Activated CD4-positive, alpha-beta T cell treated with anti-CD3 and anti-CD28 coated beads, Interleukin-10, Interleukin-2, amounts not matched to agents 100 ng/mL and 50 ng/mL, durations not matched to agents 16 hours and 8 hours (primary cell): ENCODE measurements at places on chromosomes 6 and 20.

DNA sequence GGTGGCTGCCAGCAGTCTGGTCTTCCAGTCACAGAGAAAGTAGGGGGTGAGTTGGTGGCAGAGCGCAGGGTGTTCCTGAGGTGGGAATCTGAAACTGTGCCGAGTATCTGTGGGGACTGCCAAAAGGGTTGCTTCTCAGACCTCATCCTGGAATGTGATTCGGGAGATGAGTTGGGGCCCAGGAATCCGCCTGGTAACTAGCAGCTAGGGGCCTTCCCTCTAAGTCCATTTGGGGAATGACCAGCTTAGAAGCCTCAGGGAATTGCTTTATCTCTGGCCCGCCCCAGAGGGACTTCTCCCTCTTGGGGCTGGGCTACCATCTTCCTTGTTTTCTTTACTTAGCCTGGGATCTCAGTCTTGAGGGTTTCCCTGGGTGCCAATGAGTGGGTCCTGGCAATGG lies 49.6 kb downstream of the MOCS1 start:
- DNase-seq = no peak

DNA sequence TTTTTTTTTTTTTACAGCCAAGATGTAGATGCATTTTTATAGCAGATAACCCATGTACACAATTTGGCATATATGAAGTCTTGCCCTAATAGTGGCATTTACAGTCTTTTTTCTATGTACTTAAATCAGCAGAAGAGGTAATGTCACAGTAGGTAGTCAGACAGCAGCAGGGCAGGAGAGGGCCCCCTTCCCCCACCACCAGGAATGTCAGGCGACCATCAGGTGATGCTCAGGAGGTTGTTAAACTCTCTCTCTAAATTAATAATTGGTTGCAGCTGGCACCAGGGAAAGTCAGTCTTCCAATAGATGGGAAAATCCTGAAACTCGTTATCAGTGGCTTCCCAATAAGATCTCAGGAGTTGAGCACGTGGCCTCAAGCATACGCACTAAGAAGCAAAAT lies 188.0 kb upstream of the ADGRB3 start:
- no peak for DNase-seq

GRCh38 chr6:652865-653264 lies 4.0 kb downstream of the HUS1B start:
- peak; percentile 30 for DNase-seq

DNA sequence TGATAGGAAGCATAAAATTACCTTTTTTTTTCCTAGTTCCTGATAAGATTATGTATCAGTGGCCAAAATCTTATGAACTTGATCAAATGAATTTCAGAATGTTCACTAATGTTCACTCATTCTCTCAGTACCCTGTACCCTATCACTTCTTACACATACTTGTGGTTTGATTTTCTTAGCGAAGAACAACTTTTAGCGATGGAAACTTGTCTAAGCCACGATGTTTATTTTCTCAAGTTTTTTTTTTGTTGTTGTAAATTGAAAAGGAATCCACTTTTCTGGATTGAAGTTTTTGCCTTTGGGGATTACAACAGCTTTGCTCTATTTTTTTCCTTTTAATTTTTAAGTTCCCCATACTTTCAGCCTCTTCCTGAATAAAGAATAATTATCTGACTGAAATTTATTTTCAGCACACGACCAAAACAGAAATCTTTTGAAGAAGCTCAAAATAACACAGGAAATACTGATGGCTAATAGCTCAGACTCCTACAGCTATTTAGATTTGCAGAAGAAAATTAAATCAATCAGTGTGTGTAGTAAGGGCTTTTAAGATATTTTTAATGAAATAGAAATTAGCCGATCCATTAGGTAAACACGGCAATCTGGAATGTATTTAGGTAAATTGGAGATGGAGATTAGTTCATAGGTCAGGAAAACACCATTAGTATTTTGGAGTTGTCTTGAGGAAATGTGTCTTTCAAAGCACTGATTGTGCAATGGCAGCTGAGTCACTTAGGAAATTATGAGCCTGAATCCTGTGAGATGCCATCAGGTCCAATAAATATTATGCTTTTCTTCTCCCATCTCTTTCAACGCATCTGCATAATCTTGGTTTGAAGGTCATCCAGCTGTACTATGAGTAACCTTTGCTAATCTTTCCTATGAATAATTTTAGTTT lies 217.5 kb downstream of the GJA1 start:
- DNase-seq = no peak

GRCh38 chr6:143695130-143695968 lies 17.6 kb downstream of the PHACTR2 start:
- no peak for DNase-seq

DNA sequence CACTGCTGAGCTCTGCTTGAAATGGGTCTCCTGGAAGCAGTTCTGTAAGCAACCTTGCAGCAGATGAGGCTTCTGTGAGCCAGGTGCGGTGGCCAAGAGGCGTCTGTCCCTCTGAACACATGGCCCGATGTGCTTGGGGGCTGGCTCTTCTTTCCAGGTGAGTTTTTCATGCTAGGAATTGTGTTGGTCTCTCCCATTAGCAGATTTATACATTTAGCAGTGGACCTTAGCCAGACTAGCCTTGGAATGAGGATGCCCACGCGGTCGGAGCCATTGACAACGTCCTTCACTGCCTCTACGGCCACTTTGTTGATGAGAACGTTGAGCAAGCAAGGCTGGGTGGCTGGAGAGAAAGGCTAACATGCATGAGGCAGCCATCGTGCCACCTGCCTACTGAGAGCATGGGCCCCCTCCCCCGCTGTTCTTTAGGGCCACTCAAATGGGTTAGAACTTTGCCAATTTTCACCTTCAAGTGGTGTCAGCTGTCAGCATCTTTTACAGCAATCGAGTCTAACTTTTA lies 33.5 kb downstream of the ERMARD start:
- DNase-seq = no peak

GRCh38 chr6:116954335-116954734 lies 77.3 kb downstream of the RFX6 start:
- no peak for DNase-seq

DNA sequence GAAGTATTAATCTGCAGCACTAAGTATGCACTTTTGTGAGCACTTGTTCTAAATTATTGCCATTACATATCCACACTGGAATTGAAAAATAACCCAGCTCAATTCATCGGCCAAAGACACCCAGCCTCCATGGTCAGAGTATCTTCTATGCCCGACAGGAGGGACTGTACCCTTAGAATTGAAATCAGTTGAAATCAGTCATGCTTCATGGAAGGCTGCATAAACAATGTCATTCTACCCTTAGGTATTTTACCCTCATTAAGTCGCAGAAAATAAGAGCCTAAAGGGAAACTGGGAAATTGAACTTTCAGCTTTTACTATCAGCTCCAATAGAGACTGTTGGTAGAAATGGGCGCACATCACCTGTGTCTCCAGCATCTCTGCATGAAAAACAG lies 2.9 kb upstream of the RAMACL start:
- DNase-seq = no peak

DNA sequence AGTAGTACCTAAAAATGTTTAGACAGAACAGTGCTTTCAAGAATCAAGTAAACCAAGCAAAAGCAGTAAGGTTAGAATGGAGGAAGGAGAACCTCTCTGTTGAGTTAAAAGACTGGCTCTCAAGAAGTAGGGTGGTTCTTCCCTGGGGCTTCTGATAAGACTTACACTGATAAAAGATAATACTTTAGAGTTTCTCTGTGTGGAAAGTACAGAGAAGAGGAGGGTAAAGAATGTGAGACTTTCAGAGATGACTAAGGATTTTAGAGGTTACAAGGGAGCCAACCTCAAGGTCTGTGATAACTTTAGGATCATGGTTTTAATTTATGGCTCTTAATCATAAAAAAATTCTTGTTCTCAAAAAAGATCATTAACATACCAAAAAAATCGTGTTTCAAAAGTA lies 30.9 kb upstream of the ALDH8A1 start:
- DNase-seq = peak; percentile 79

DNA sequence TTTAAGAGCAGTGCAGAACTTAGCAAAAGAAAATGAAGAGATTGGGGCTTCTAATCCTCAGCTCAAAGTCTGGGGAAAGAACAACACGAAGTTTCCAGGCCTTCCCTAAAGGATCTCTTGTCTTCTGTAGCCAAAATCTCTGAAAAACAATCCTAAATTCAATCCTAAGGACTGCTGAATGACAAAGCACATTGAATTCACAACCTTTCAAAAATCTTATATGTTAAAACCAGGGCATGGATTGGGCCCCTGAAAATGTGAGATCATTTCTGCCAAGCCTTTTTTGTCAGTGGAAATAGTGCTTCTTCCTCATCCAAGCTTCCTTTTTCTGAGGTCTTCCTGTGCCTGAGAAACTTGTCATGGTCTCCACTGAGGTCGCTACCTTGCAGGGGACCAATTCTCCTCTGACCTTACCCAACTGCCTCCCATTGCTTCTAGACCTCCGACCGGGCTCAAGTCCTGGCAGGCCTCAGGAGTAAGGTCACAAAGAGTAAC lies 126.2 kb upstream of the ARID1B start:
- DNase-seq = no peak

DNA sequence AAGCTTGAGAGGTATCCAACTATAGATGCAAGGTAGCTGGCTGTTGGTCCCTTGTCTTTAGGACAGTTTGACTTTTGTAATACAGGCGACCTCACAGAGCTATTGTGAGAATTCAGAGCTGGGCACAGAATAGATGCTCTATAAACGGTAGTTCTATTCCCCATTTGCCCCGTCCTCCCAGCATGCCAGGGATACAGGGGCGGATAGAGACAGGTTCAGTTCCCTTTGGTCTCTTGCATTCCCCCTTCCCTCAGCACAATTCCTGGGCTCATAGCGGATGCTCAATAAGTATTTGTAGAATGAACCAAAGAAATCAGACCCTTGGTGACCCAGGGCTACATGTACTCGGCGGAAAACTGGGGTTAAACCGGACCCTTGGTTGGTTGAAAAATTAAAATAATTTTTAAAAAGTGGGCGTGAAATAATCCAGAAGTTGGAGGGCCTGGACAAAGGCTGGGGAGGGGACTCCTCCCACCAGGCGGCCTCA lies 707 bp upstream of the TOP1 start:
- no peak for DNase-seq

- no peak for DNase-seq
Observed at GRCh38 chr6:170096191-170096802, 194.6 kb downstream of the DLL1 start.

DNA sequence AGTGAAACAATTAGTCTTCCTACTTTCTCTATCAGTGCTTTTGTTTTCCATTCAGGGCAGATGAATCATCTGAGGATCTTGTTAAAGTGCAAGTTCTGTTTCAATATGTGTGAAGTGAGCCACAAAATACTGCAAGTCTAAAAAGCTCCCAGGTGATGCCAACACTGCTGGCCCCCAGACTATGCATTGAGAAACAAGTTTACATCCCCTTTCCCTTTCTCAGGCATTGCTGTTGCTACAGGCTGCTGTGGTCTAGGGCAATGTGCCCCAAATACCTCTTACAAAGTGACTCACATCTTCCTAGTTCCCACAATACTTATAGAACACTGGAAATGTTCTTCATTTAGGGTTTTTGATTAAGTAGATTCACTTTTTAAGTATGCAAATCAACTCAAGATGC lies 31.8 kb downstream of the ABRACL start:
- peak; percentile 34 for DNase-seq

DNA sequence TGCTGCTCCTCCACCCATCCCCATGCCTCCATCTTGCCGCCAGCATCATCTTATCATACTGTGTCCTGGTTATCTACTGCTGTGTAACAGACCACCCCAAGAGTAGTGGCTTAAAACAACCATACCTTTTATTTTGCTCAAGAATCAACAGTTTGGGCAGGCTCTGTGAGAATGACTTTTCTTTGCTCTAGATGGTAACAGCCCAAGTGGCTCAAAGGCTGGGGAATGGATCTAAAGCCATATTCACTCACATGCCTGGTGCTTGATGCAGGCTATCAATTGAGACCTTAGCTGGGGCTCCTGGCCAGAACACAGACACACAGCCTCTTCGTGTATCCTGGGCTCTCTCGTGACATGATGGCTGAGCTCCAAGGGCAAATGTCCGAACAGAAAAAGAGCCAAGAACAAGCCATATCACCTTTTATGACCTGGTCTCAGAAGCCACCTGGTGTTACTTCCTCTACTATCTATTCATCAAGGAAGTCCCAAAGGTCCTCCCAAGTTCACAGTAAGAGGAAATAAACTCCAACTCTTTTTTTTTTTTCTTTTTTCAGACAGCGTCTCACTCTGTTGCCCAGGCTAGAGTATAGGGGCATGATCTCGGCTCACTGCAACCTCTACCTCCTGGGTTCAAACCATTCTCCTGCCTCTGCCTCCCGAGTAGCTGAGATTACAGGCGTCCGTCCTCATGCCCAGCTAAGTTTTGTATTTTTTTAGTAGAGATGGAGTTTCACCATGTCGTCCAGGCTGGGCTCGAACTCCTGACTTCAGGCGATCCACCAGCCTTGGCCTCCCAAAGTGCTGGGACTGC lies 159.3 kb upstream of the JARID2 start:
- no peak for DNase-seq

DNA sequence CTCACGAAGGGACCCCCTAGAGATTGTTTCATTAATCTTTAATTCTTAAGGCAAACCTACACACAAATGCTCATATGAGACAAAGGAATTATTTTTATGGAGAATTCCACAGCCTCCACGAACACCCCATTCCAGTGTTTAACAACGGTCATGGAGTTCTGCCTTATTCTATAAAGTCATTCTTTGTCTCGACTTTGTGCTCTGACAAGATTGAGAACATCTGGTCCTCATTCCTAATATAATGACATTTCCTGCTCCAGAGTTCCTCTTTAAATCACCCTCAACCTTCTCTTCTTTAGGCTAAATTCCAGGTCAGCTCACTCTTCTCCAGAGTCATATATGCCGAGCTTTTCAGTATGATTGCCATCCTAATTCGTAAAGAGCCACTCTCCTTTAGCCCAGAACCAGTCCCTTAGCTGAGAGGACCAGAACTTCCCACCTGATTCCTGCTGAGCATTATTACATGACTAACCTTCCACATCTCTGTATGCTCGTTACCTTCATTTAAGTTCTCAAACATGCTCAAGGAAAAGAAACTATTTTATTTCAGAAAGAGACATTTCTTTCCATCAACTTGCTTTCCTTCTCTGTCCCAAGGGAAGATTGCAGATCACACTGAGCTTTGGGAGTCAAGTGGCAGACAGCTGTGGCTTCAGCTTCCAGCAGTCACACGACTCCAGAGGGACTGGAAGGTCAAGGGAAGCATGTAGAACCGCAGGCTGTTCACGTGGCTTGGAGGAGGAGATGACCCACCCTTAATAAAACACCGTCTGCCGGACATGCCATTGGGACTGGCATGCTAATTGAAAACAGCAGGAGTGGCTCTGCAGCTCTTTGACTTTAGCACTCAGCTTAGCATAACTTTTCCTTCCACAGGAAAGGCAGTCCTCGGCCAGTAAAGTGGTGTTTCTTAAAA lies 467.1 kb upstream of the HSF2 start:
- no peak for DNase-seq

- DNase-seq = peak; percentile 26
Observed at GRCh38 chr20:57378646-57379262, 12.4 kb upstream of the RBM38 start.
